ENCODE measurements at places on chromosomes 16 and 17.

GRCh38 chr16:81410643-81411293 lies 33.8 kb upstream of the CMIP start:
- peaks cover 2% of the 10 kb centered on the region for H3K4me1 ChIP-seq
- no peaks in the 10 kb centered on the region for H3K36me3 ChIP-seq
- no peak overlapping the region for H3K4me3 ChIP-seq

- H3K4me1 ChIP-seq, result peaks cover 27% of the 10 kb centered on the region
- H3K27me3 ChIP-seq, result peaks cover 65% of the 10 kb centered on the region
- no peaks in the 10 kb centered on the region for H3K36me3 ChIP-seq
- no peak overlapping the region for H3K4me3 ChIP-seq
Measured at GRCh38 chr17:61401389-61402072, 1.9 kb downstream of the TBX2 start.

- no peak overlapping the region for H3K4me3 ChIP-seq
- no peaks in the 10 kb centered on the region for H3K36me3 ChIP-seq
- H3K27ac ChIP-seq, result no peak overlapping the region
- DNase-seq, result no peak
Measured at GRCh38 chr17:68299817-68300216, 8.5 kb downstream of the ARSG start.

DNA sequence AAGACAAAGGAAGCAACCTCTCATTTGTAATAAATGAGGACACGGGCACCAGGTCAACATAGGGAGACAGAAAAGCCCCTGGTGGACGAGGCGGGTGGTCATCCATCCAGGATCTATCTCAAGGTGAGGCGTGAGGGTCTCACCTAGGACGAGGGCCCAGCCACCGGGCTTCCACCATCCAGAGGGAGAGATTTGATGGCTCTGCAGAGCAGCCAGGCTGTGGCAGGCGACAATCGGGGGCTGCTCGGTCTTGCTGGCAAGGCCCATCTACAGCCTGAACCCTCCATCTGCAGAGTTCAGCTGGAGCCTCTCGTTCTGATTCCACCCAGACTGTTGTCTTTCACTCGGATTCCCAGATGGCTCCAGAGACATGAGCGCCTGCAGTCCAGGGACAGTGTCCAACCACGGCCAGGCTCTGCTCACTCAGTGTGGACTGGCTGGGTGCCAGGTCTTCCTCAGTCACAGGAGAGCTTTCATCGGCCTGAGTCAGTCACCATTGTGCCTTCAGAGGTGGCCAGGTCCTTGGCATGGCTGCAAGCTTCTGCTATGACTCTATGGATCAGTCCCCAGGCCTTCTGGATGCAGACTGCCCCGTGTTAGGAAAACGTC lies 5.9 kb downstream of the LITAFD start:
- H3K4me1 ChIP-seq, result no peaks in the 10 kb centered on the region
- no peak overlapping the region for H3K27ac ChIP-seq
- H3K27me3 ChIP-seq, result peaks cover 6% of the 10 kb centered on the region
- no peak overlapping the region for H3K4me3 ChIP-seq

- peaks cover 34% of the 10 kb centered on the region for H3K27me3 ChIP-seq
- no peak for DNase-seq
- H3K4me1 ChIP-seq, result peaks cover 5% of the 10 kb centered on the region
- H3K4me3 ChIP-seq, result no peak overlapping the region
Measured at GRCh38 chr17:80409626-80410025, 5.3 kb upstream of the ENDOV start.
